Thyroid gland (tissue), 4 donors: ENCODE measurements at places on chromosomes 5 and 9. TPM values are rescaled to one million over a fixed set of nuclear protein-coding genes. Genes with fewer than 3 reads are reported as not detected.

The NR5A1 gene
- total RNA-seq: not detected

- no peak for DNase-seq
- peaks cover 17% of the 10 kb centered on the region for H3K4me1 ChIP-seq
- H3K36me3 ChIP-seq: no peaks in the 10 kb centered on the region
- no peaks in the 10 kb centered on the region for H3K27me3 ChIP-seq
- no peak overlapping the region for H3K4me3 ChIP-seq
These were observed 143.8 kb upstream of the VLDLR start for GRCh38 chr9:2477755-2478154.

The MSANTD3 gene
- total RNA-seq: 39.2 TPM

DNA sequence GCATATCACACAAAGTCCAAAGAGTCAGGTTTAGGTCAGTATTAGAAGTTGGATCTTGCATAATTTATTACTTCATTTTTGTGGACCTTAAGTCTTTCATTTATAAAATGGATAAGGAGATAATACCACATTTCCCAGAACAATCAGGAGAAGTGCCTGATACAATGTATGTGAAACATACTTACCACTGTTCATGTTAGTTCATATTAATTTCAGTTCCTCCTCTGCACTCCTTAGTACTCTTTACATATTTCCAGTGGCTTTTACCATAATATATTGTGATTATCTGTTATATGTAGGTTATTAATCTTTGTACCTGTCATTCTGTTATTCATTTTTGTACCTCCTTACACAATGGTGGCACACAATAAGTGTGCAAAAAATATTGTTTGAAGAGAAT is 214.4 kb downstream of the ARL15 start:
- no peak overlapping the region for H3K4me3 ChIP-seq
- H3K27me3 ChIP-seq: no peaks in the 10 kb centered on the region
- H3K27ac ChIP-seq: no peak overlapping the region
- no peak for DNase-seq
- H3K36me3 ChIP-seq: no peaks in the 10 kb centered on the region

DNA sequence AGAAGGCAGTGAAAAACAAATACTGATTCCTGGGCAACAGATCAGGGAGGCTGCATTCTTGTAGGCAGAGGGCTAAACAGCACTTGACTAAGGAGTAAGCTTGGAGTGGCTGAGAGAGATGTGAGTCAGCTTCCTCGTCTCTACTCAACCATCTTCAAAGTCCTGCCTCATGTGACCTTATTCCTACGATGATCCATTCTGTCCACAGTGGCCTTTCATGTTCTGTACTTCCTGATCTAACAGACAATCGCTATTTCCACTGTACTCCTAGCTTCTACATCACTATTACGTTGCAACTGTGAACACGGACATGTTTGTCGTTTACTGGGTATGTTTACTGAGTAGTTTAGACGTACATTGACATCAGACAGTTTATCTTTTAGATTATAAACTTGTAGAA is 365.4 kb downstream of the ARL15 start:
- no peak overlapping the region for H3K27ac ChIP-seq
- no peak overlapping the region for H3K4me3 ChIP-seq
- no peak for DNase-seq
- H3K27me3 ChIP-seq: no peaks in the 10 kb centered on the region
- H3K36me3 ChIP-seq: no peaks in the 10 kb centered on the region
- H3K4me1 ChIP-seq: no peaks in the 10 kb centered on the region

- no peak for DNase-seq
- no peaks in the 10 kb centered on the region for H3K36me3 ChIP-seq
- H3K4me1 ChIP-seq: no peaks in the 10 kb centered on the region
- H3K27ac ChIP-seq: no peak overlapping the region
- no peaks in the 10 kb centered on the region for H3K27me3 ChIP-seq
- no peak overlapping the region for H3K4me3 ChIP-seq
These were observed 51.8 kb downstream of the SH3TC2 start for GRCh38 chr5:149011084-149011483.
